Right renal pelvis (tissue), 4 donors: ENCODE measurements at places on chromosomes 4 and X. TPM values are rescaled to one million over a fixed set of nuclear protein-coding genes. Genes with fewer than 3 reads are reported as not detected.

The MYL5 gene
- polyA plus RNA-seq: 23.3 TPM

The CABS1 gene
- polyA plus RNA-seq: 0.13 TPM

The NPY5R gene
- polyA plus RNA-seq: 4.7 TPM

The LIMCH1 gene
- 110 TPM for polyA plus RNA-seq

The DHX15 gene
- polyA plus RNA-seq: 246 TPM

The VSIG1 gene
- polyA plus RNA-seq: 1.3 TPM

The BEND4 gene
- 0.97 TPM for polyA plus RNA-seq

DNA sequence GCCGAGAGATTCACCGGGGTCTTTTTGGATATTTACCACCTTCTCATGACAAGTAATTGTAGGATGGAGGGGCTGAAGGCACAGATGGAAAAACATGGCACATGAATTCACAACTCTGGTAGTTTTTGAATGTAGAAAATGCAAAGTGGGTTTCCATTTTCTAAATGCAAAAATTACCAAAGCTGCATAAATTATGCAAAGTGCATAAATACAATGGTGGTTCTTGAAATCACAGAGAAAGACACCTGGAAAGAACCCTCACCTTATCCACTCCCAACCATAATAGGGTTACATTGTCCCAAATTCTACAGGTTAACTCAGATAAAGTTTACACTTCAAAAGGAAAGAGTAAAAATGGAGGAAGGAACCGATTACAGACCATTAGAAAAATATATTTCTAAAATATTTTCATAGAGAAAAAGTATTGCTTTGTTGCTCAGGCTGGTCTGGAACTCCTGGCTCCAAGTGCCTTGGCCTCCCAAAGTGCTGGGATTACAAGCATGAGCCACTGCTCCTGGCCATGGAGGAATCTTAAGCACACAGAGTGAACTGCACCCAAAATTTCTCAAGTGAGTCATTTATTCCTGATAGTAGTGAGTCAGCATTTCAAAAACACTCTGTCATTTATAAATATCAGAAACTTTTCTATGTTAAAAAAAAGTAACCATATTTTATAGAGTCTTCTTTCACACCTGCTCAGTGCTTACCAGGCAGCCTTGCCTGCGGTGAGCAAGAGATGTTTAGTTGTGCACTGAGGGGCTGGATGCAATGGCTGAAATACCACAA, 101.4 kb downstream of the FIP1L1 start:
- DNase-seq: no peak

- DNase-seq: no peak
These were observed 25.7 kb downstream of the NKX1-1 start for GRCh38 chr4:1380368-1381151.

GRCh38 chrX:25523574-25524540, 508.1 kb upstream of the ARX start:
- peak; percentile 23 for DNase-seq

DNA sequence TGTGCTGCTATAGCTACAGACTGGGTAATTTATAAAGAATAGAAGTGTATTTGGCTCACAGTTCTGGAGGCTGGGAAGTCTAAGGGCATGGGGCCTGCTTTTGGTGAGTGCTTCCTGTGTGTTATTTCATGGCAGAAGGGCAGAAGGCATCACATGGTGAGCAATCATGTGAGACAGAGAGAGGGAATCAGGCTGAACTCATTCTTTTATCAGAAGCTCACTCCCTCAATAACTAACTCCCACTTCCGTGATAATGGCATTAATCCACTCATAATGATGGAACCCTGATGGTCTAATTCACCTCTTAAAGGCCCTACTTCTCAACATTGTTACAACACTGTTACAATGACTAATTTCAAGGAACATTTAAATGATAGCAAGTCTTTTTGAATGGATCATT, 129.4 kb downstream of the FAT4 start:
- DNase-seq: no peak

DNA sequence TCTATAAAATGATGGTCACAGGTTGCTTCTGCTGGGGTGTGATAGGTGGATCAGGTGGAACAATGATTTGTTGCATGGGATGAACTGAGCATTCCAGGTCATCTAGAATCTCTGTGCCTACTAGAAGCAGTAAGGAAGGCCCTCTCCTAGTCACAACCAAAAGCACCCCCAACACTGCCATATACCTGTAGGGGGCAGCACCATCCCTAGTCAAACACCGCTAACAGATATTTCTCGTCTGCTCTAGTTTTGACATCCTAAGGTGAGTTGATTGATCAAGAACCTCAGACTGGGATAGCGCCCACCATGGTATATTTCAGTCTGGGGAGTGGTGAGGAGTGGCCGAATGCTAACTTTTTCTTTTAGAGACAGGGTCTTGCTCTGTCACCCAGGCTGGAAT, 160.2 kb downstream of the NHS start:
- no peak for DNase-seq

DNA sequence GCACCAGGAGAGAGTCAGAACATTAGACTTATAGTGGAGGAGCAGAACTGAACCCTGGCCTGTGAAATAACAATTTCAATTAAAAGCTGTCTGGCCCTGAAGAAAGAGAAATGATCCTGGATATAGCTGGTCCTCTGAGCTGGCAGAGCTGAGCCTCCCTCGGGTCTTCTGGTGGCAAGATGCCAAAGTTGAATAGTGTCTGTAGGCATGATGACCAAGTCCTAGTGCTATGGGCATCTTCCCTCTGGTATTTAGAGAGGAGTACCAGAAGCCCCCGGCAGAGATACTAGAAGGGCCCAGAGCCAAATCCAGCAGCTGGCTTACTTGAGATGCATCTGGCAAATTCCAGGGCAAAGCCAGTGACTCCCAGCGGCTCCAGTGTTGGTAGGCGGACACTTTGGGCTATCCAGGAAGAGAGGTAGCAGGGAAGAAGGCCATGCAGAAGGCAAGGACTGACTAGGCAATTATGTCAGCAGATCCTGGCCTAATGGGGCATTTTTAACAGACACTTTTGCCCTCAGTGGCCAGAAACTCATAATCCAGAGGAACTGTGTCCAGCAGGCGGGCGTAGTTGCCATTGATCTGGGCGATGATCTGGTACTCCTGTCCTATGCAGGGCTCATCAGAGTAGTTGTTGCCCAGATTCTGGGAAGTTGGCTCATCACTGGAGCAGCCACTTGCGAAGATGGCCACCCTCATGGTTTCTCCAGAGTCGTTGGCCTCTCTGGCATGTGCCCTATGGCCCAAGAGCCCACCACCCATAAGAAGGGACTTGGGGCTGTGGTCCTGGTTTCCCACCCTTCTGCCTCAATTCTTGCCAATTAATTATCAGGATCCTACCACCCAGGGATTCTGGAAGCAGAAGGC, 17.9 kb downstream of the VSIG4 start:
- no peak for DNase-seq

DNA sequence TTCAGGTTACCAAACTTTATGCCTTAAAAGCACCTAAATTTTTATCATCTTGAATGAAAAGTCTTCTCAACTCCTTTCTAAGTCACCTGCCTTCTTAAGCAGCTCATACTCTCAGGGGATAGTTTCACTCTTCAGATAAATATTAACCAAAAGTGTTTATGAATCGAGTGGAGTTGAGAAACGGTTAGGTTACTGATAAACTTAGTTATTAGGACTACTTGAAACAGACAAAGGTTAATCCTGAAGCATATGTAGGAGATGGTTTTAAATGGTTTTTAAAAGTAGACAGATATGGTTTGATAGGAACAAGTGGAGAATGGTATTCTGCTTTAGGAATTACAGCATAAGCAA, 32.8 kb downstream of the CLDN22 start:
- no peak for DNase-seq

DNA sequence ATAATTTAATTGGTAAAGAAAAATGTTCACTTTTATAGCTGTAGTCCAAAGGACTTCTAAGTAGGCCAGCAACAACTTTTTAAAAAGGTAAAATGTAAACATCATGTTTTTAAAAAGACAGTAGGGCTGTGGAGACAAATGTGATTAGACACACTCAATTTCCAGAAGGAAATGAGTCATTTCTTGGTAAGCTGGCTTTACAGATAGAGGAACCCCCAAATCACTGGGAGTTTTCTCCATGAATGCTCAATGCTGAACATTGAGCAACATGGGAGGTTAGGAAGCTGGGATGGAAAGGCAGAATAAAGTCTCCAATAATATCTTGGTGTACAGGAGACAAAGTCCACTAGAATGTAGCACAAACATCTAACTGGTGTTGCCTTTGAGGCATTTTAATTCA, 121.3 kb downstream of the NWD2 start:
- DNase-seq: no peak

DNA sequence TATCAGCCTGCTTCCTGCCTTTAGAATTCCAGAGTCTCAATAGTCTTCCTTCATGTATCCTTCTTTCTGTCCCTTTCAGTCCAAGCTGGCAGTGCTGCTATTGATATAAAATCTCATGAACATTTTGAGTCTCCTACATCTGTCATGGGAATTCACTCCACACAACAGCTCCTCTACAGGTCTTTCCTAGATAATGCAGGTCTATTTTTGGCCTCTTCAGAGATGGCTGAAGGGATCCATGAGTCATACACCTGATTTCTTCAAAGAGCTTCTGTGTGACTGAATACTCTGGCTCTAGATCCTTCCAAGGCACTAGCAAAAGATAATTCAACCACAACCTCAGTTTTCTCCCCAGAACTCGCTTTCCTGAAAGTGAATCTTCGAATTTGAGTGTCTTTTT, 115.4 kb downstream of the STPG2 start:
- no peak for DNase-seq

- no peak for DNase-seq
These were observed 18.8 kb downstream of the RGN start for GRCh38 chrX:47097018-47097417.

DNA sequence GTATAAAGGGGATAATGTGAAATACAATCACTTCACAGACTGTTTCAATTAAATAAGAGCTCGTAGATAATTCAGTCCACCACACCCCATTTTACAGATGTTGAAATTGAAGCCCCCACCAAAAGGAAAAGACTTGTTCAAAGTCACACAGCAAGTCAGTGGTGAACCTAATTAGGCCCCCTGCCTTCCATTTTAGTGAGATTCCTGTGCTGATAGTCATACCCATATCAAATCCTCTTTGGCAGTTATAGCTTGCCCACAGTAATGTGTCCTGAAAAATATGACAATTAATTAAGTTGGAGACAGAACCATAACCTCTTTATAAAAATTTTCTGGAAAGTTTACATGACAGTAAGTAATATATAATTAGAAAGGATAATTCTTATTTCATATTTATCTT, 58.0 kb downstream of the AR start:
- no peak for DNase-seq

GRCh38 chr4:10105920-10106319, 10.7 kb downstream of the WDR1 start:
- no peak for DNase-seq

GRCh38 chrX:154495472-154495922, 5.1 kb upstream of the SLC10A3 start:
- DNase-seq: no peak

- DNase-seq: no peak
These were observed 253.6 kb downstream of the CBLL2 start for GRCh38 chrX:22526339-22526738.

GRCh38 chrX:130665263-130665662, 237.7 kb downstream of the ENOX2 start:
- no peak for DNase-seq

DNA sequence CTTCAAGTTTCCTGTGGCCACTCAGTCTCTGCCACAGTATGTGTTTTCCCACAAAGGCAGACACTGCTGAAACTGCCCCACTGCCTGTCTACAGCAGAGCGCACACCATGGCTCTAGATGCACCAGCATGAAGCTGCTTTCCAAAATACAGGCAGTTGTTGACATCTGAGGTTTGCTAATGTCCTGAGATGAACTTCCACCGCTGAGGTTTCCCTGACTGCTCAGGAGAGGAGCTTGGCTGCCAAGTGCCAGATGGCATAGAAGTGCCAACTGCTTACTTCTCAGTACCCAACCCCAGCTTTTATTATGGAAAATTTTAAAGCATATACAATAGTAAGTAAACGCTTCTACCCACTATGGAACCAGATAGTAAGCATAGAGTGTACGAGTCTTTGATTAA, 61.0 kb upstream of the EXOC1L start:
- DNase-seq: no peak

- DNase-seq: no peak
These were observed 10.1 kb downstream of the HS3ST1 start for GRCh38 chr4:11418610-11419009.

- DNase-seq: no peak
These were observed 5.0 kb downstream of the AWAT2 start for GRCh38 chrX:70044541-70045245.

GRCh38 chrX:30310429-30311206, 1.4 kb upstream of the NR0B1 start:
- DNase-seq: no peak

DNA sequence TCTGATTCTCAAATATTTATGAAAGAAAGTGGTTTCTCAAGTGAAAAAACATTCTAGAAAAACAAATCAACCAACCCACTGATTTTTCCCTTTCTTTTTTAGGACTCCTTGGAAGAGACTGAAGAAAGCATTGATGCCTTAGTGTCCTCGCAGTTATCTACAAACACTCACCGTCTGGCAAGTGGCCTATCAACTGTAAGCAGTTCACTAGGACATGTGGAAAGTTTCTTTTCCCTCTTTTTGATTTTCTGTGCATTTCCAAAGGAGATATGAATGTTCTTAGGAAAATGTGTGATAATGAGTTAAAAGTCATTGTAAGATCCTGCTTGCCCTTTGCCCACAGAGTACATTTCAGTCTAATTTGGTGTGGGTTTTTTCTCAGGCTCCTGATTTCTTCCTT, 95.9 kb downstream of the SYTL5 start:
- DNase-seq: no peak

DNA sequence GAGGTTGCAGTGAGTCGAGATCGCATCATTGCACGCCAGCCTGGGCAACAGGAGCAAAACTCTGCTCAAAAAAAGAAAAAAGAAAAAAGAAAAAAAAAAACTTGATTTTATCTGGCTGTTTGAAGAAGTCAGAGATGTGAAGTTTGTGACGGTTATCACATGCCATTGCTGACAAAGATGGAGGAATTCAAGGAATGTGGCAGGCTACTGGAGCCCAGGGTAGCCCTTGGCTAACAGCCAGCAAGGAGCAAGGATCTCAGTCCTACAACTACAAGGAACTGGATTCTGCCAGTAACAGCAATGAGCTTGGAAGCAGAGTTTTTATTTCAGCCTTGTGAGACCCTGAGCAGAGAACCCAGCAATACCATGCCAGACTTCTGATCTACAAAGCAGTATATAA, 24.3 kb upstream of the TET2 start:
- DNase-seq: no peak

DNA sequence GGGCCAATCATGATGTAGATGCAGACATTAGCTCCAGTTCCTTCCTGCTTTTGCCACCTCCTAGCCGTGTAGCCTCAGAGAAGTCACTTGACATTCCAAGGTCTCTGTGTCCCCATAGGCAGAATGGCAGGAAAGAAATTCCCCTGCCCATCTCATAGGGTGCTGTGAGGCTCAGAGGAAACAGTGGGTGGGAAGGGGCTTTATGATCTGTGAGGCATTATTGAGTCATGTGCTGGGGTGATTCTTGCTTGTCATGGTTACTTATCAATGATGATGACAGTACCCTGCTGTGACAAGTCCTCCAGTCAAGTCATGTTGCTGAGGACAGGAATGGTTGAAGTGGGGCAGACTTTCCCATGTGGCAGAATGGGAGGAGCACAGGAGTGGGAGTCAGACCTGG, 63.7 kb downstream of the MSX1 start:
- DNase-seq: no peak
